ENCODE measurements at places on chromosomes 11 and 22. TPM values are rescaled to one million over a fixed set of nuclear protein-coding genes. Genes with fewer than 3 reads are reported as not detected.

The GSTT2B gene
- total RNA-seq = 4.7 TPM

DNA sequence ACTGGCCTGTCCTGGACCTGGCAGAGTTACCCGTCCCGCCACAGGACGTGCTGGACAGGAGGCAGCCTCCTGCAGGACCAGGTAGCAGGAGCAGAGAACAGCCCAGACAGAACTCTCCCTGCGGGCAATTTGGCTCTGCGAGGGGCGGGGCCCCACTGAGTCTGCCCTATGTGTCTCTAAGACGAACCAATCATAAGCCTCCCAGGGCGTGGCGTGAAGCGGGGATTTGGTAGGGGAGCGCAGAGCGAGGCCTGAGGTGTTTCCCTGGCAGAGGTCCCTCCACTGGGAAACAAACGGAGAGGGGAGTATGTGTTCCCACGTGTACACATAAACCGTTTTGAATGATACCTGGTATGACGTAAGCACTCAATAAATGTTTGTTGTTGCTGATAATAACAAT lies 7.4 kb downstream of the CD82 start:
- no peak for DNase-seq

DNA sequence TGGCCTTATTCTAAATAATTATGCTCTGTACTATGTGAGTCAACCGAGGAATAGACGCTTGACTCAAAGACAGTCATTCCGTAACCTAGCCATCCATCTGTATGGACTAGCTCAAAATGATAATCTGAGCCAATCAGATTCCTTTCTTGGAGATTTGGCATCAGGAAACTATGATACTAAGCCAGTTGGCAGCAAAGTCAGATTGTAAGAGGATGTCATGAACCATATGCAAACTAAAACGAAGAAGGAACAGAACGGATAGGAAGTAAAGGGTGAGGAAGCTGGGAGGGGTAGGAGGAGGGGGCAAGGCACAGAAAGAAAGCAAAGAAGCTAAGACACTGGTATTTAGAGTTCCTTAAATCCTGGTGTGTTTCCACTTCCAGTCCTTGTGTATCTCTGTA lies 10.7 kb upstream of the SESN3 start:
- DNase-seq = no peak

- DNase-seq = no peak
These were observed 88.2 kb upstream of the DDI1 start for GRCh38 chr11:103948187-103948763.

- no peak for DNase-seq
These were observed 22.0 kb downstream of the ZNRF3 start for GRCh38 chr22:28905256-28905832.

- no peak for DNase-seq
These were observed 12.5 kb downstream of the IRAG1 start for GRCh38 chr11:10680956-10681487.

DNA sequence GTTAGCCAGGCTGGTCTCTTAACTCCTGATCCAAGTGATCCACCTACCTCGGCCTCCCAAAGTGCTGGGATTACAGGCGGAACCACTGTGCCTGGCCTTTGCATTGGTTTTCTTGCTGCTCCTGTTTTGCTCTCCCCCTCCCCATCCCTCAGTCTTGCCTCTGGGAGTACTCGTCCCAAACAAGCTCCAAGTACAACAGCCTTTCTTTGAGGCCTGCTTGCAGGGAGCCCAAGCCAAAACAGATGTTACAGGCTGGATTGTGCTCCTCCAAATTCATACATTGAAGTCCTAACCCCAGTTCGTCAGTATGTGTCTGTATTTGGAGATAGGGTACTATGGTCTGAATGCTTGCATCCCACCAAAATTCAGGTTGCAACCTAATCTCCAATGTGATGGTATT lies 8.6 kb downstream of the IGLL1 start:
- no peak for DNase-seq

The CASP5 gene
- not detected for total RNA-seq

GRCh38 chr11:67680696-67681470 lies 6.5 kb upstream of the ALDH3B2 start:
- no peak for DNase-seq

DNA sequence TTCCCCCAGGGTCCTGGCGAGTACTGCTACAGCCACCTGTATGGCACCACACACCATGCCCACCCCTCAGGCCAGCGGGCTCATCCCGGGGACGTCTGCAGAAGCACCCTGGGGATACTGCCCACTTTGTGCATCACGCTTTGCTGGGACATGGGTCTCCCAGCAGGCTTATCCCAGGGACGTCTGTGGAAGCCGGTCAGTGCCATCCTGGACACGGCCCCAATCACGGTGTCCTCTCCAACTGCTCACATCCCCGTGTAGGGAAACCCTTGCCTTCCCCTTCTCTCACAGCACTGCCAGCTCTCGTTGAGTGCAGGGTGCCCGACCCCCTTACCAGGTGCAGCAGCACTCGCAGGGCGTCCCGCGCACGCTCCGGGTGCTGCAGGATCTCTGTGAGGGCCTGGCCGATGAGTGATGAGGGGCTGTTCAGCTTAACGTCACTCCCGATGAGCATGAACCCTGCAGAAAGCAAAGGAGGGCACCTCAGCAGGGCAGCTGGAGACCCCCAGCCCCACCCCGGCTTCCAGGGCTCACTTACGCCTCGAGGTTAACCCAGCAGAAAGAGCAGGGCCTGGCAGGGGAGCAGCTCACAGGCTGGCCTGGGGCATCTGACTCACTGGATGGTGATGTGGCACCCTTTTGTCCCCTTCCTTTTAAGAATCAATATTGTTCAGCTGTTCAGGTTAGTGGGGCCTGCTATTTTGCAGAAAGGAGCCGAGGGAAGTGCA lies 76.9 kb upstream of the PITPNB start:
- DNase-seq = no peak

GRCh38 chr11:72468289-72468688 lies 34.0 kb upstream of the CLPB start:
- no peak for DNase-seq

The DMC1 gene
- total RNA-seq = not detected

GRCh38 chr11:15073361-15074205 lies at the start of gene CALCB:
Gene CALCB (plus strand): TSS chr11:15073593. CDS start chr11:15074719, 1,126 bp downstream.
- DNase-seq = no peak

The HEPN1 gene
- total RNA-seq = not detected

DNA sequence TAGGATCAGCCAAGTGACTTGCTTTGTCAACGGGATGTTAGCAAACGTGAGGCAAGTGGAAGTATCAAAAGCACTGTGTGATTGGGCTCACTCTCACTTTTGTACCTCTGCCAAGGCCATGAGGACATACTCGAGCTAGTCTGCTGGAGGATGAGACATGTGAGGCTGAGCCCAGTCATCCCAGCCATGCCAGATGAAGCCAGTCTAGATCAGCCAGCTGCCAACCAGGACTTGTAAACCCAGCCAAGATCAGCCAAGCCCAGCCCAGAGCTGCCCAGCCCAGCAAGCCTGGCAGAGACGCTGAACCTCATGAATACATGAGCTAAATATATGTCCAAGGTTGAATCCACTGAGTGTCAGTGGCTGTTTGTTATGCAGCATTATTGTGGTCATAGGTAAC lies 369.7 kb downstream of the MN1 start:
- DNase-seq = no peak

DNA sequence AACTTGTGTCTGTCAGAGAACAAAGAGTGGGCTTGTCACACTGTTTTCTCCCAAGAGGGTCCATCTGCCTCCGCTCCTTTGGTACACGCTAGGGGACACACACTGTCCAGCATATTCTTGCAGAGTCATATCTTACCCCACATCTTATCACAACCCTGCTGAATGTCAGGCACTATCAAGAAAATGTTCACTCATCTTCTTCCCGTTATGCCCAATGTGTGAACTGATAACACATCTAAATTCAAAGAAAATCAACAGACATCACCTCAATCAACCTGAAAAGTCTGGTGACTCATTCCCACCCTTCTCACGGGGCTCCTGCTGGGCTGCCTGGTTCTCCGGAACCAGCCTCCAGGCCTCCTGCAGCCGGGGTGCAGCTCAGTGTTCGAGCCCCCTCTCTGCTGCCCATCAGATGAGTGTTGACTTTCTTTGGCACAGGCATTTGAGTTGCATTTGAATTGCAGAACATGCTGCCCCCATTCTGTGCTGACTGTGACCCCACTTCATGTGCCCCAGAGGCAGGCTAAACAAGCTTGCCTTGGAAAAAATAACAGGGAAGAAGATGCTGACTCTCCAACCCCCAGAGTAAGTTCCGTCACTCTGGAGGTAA lies 19.4 kb downstream of the GRAP2 start:
- DNase-seq = no peak

- DNase-seq = no peak
These were observed 125.7 kb downstream of the WT1 start for GRCh38 chr11:32309530-32310213.

DNA sequence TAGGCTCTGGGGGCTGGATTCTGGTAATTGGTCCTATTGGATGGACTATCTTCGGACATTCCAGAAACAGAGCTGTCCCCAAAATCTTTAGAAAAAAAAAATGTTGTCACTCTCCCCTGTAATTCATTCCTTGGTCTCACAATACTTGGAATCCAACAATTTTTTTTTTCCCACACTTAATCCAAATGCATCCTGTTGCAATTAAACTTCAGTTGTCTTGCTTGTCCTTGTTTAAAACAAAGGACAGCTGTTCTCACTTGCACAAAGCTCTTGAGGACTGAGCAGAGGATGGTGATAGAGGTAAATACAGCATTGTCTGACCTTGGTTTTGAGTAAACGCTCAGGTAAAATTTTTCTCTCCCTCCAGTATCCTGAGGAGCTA lies 75.3 kb downstream of the SC5D start:
- no peak for DNase-seq

The HTR3B gene
- not detected for total RNA-seq

DNA sequence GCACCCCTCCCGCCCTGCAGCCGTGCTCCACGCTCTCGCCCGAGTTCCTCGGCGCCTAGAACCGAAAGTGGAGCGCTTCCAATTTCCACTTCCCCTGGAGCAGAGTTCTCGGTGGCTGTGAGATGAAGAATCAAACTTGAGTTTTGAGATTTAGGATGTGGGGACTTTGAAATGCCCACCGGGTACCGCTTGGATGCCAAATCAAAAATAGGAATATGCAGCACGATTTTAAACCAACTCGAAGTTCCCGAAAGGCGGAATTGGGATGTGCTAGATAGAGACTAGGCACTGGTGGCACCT lies 569 bp downstream of the POLA2 start:
- DNase-seq = no peak

The CRYBA4 gene
- total RNA-seq = not detected

- no peak for DNase-seq
These were observed 904 bp downstream of the SLC35F2 start for GRCh38 chr11:107857550-107858216.

The GALNT18 gene
- total RNA-seq = 21.4 TPM

The OR10A2 gene
- total RNA-seq = not detected

The CCDC116 gene
- total RNA-seq = 1.5 TPM

DNA sequence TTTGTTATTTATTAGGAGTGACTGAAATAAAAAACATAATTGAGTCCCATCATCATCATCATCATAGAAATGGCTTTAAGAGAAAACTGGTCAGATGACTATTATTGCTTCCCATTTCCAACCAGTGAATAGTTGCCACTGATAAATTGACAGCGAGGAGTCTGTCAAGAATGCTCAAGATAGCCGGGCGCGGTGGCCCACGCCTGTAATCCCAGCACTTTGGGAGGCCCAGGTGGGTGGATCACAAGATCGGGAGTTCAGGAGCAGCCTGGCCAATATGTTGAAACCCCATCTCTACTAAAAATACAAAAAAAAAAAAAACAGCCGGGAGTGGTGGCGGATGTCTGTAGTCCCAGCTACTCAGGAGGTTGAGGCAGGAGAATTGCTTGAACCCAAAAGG lies 1.9 kb downstream of the WBP2NL start:
- DNase-seq = no peak

GRCh38 chr11:20926799-20927540 lies 257.6 kb downstream of the NELL1 start:
- no peak for DNase-seq

The LRRC32 gene
- 15.4 TPM for total RNA-seq

The MS4A3 gene
- total RNA-seq = not detected

DNA sequence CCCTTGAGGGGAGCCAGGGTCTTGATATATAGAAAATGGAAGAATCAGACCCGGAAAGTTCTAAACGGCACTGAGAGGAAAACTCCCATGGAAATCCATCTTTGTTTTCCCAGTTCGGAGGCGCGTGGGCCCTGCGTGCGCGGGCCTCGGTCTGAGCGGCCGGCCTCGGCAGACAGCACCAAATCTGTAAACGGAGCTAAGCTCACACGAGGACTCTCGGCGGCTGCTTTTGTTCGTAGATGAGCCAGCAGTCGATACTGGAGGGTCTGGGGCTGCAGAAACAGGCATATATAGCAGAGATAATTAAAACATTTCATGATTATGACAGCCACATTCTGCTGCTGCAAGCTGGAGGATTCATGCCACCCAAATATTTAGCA lies 68.5 kb upstream of the PPARA start:
- DNase-seq = peak; percentile 45

GRCh38 chr22:33300165-33300564 lies 242.0 kb upstream of the SYN3 start:
- DNase-seq = no peak

- DNase-seq = peak; percentile 82
These were observed 31.1 kb downstream of the FADS3 start for GRCh38 chr11:61860054-61860903.

The DEFB131B gene
- total RNA-seq = not detected

DNA sequence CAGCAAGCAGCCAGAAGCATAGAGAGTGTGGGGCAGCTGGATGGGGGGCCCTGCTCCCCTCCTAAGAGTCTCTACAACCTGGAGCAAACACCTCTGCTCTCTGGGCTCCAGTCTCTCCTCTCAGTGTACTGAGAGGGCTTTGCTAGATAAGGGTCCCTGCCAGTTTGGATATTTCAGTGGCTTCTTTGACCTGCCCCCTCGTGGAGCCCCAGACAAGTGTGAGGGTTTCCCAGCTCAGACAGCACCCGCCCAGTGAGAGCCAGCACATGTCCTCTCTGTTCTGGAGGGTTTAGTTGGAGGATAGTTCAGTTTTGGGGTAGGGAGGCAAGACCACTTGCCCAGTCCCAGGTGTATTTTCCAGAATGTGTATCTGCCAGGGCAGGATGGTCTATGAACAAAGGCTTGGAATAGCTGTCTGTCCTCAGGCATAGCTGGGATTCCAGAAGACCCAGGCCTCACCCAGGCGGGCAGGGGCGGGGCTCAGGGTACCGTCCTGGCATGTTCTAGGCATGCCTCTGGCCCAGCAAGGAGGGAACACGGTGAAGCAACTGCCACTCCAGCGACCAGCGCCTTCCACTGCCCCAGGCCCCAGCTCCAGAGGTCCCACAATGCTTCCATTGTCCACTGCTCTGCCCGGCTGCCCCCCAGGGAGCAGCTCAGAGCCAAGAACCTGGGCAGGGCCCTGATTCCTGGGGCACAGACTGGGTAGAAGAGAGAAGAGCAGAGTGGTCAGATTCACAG lies 7.5 kb upstream of the MICALL1 start:
- no peak for DNase-seq

Measured in uterus (tissue), 4 donors.